Stimulated activated CD4-positive, alpha-beta T cell treated with anti-CD3 and anti-CD28 coated beads, Interleukin-12 subunit alpha, Interleukin-12 subunit beta, amount 100 ng/mL, for 4 hours (primary cell): ENCODE measurements at places on chromosomes 16 and 17.

GRCh38 chr16:22123759-22124490 is 31.6 kb downstream of the VWA3A start:
- no peak for DNase-seq

DNA sequence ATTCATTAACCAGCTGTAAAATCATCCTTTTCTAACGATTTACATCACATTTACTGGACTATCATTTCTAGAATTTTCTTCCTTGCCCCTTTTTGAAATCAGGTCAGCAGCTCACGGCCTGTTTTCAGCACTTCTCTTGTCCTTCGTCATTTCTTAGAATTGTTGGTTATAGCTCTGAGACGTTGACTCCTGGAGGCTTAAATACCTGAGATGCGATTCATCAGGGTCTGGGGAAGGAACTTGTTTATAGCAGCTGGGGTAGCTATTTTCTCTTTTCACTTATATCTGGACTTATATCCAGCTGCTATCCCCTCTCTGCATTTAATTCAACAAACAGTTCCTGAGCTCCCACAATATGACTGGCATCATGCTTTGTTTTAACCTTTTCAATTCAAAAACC is 338.7 kb upstream of the TNRC6C start:
- no peak for DNase-seq

DNA sequence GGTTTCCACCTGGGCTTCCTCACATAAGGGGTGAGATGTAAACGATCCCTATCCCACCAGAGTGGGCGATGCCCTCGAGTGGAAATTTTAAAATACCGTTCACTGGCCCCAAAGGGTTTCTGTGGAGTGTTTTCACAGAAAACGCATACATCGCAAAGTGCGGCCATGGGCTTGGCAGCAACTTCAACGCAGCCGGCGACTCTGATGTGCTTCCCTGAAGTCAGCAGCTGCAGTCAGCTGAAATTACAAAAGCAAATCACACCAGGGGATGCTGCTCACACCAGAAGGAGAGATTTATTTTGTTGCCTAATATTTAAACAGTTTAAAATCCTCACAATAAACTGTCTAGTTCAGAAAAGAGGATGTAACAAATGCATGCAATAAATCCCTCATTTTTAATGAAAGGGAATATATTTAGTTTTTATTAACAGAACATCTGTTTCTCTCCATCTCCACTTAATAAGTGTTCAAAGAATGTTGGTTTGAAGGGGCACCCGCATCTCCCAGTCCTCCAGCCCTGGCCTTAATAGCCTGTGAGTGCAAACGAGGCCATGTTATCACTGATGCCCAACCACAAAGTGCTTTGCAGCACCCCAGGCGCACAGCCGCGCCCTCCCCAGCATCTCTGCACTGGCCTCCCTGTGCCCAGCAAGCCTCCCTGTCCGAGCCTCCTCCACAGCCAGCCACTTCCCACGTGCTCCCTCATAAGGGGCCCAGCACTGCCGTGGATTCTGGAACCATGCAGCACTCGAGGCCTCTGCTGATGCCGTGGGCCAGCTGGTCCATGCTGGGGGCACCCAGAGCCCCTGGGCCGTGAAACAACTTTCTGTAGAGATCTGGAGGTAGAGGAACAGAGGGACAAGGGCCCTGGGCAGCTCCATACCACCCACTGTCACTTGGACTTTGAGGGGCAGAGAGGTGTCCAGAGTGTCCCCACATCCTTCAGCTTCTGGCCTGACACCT is 17.3 kb upstream of the XYLT2 start:
- no peak for DNase-seq

GRCh38 chr16:2179576-2179975 is 16.8 kb downstream of the CASKIN1 start:
- no peak for DNase-seq

DNA sequence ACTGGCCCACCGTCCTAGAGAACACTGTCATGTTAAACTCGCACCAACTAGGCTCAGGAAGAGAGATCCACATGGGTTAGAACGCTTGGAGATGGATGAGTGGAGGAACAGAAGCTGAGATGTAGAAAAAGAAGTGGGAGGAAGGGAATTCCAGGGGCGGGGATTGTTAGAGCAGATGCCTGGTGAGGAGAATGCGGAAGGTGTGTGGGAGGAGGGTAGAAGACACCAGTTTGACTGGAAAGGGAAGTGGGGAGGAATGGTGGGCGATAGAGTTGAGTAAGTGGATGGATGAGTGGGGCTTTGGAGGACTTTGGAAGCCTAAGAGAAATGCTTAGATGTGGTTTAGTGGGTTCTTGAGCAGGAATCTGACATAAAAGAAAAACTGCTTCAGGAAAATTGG is 37.4 kb downstream of the DHX38 start:
- no peak for DNase-seq

DNA sequence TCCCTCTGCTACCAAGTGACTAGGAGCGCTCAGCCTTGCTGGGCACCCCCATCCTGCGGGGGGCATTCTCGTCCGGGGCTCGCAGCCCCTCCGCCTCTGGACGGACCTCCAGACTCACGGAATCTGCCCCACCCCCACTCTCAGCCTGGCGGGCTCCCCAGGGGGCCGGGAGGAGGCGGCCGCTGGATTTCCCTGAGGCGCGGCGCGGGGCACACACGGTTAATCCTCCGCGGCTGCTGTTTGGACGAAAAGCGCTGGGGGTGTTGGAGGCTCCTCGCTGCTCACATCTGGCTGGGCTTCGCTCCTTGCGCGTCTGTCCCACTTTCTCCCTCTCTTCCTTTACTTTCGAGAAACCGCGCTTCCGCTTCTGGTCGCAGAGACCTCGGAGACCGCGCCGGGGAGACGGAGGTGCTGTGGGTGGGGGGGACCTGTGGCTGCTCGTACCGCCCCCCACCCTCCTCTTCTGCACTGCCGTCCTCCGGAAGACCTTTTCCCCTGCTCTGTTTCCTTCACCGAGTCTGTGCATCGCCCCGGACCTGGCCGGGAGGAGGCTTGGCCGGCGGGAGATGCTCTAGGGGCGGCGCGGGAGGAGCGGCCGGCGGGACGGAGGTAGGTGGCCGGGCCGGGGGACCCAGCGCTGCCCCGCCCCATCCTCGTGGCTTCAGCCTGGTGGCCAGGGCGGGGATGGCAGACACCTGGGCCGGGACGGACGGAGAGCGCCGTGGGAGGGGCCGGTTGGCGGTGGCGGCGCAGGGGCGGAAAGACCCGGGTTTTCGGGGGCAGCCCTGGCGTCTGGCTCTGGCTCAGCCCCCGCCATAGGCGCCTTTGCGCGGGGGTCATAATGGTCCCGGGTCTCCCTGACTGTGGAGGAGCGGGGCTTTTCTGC is at the start of gene C1QTNF1:
Gene C1QTNF1 (plus strand): TSS at position 284 of the 886 bp plus-strand sequence. CDS start 19,800 bp downstream, outside the sequence.
- no peak for DNase-seq

- no peak for DNase-seq
Measured at GRCh38 chr16:88800277-88800592, 3.4 kb upstream of the CDT1 start.

DNA sequence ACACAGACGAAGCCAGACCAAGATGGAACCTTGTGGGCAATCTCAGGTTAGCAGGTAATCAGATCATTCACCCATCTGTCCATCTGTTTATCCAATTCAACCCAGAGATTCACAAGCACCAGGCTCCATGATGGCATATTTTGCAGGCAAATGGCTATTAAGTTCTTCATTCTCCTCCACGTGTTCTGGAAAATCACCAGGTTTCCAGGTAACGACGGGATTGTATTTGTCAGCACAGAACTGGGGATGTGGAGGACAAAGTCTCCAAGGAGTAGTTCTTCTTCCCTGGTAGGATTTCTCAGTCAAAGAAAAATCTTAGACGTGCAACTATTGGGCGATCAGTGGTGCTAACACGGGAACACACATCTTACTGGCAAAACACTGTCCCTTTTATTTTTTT is 368.8 kb downstream of the SLC39A11 start:
- DNase-seq: no peak

DNA sequence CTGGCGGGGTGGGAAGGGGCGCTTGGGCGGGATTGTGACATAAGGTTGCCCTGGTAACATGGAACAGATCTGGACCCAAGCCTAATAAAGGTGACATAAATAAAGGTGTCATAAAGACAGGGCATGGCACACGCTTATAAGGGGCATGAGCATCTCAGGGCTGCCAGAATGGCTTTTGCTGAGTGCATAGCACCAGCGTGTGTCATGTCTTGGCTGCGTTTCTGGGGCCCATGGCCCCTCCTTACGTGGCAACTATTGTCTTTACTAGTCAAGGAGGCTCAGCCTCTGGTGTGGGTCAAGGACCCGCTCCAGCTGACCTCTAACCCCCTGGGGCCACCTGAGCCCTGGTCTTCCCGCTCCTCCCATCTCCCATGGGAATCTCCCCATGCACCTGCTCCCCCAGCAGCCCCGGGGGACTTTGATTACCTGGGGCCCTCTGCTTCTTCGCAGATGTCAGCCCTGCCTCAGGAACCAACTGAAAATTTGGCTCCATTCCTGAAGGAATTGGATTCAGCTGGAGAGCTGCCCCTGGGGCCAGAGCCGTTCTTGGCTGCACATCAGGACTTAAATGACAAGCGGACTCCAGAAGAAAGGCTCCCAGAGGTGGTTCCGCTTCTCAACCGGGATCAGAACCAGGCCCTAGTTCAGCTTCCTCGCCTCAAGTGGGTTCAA is 13.9 kb downstream of the LRRC37B start:
- no peak for DNase-seq

DNA sequence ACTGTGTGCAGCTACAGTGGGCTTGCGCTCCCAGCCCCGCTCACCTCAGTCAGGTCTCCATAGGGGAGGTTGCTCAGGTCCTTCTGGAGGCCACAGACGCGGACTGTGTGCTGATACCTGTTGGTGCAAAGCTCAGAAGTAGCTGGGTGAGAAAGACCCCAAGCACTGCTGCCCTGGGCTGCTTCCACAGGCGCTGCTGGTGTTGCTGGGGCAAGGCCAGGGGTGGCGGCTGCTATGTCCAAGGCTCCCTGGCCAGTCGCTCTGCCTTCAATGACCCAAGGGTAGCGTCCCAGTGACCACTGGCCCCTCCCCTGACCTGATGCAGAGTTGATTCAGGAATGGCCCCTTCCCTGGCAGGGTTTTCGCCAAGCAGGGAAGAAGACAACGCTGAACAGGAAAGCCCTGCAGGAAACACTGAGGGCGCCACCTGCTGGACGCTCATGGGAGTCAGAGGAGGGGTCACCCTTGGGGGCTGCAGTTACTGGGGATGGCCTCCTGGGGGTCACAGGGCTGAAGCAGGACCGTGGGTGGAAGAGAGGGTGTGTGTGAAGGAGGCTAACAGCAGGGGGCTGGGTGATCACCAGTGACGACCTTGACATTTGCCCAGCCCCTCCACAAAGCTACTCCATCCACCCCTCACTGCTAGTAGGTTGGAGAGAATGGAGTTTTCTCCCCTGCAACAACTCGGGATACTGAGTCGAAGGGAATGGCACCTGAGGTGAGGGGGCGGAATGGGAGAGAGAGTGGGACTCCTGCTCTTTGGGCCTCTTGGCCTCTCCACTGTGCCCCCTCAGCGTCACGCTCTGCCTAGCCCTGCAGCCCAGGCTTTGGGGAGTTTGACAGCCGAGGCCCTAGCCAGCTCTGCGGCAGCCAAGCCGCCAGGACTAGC is 38.3 kb downstream of the ABCC12 start:
- peak; percentile 46 for DNase-seq

DNA sequence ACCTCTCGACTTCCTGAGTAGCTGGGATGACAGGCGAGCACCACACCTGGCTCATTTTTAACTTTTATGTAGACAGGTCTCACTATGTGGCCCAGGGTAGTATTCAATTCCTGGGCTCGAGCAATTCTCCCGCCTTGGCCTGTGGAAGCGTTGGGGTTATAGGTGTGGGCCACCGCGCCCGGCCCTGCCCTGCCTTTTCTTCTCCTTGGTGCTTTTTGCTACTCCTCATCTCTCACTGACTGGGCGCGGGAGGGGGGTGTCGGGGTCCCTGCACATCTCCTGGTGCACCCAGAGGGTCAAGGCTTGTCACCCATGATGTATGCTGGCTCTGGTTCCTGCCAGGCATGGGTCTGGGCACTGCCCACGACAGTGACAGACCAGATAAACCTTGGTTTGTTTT is 2.9 kb downstream of the MCRIP2 start:
- no peak for DNase-seq

DNA sequence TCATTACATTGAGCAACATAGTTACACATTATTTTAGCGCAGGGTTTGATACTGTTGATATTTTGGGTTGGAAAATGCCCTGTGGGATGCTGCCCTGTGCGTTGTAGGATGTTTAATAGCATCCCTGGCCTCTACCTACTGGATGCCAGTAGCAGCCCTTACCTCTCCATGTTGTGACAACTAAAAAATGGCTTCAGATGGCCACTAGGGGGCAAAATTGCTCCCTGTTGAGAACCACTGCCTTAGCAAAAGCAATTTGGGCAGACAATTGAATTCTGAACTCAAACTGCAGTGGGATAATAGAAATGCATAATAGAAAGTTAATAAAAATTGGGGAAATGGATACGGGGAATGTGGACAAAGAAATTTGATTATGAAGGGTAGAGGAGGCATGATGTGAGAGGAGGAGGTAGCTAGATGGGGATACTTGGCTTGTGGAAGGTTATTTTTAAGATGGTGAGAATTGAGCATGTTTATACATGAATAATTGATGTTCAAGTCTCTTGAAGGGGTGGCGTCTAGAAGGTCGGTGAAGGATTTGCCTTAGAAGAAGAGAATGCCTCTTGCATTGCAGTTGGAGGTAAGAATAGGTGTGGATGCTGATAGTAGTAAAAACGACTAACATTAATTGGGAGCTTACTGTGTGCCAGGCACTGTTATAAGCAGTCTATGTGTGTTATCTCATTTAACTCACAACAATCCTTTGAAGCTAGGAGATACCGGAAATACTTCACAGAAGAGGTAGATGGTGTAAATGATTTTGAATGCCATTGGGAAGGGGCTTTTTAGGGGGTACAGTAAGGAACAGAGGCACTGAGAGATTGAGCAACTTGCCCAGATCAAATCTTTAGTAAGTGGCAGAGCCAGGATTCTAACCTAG is 19.0 kb downstream of the HEATR9 start:
- peak; percentile 26 for DNase-seq

- DNase-seq: no peak
Measured at GRCh38 chr17:61354895-61355874, 44.5 kb upstream of the TBX2 start.

- DNase-seq: no peak
Measured at GRCh38 chr16:88922114-88922825, 54.7 kb downstream of the CBFA2T3 start.

- no peak for DNase-seq
Measured at GRCh38 chr17:40500709-40501108, 714 bp downstream of the TNS4 start.

DNA sequence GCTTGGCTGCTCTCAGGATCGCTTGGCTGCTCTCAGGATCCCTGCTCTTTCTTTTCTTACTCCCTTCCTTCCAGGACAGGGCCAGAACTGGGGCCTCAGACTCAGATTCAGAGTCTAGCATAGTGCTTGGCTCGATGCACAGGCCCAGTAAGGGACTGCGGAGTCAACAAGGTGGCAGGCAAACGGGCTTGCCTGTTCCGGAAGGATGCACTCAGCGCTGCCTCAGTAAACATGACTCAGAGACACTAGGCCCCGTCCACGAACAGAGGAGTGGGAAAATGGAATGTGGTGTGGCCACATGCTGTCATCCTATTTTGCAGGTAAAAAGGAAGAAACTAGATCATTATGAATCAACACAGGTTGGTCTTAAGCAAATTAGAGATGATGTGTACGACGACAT is 9.8 kb downstream of the SPHK1 start:
- no peak for DNase-seq
